ENCODE measurements at places on chromosomes 13 and 19.

DNA sequence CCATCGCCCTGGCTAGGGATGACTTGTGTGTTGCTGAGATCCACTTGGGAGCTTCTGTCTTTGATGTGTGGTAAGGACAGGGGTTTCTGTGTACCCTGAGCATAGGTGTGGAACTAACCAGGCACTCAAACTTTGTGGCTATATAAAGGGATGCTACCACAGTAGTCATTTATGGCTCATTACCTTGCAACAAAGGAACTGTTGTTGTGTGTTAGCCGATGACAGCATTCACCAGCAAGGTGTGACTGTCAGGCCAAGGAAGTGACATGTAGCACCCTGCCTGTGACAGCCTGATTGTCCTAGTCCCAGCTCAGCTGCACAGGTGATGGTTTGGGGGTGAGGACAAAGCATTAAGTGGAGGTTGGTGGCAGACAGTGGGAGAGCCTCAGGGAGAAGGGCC lies 73.6 kb downstream of the COG3 start:
- DNase-seq: no peak

- no peak for DNase-seq
Observed at GRCh38 chr13:110448230-110448629, 113.3 kb downstream of the RAB20 start.

DNA sequence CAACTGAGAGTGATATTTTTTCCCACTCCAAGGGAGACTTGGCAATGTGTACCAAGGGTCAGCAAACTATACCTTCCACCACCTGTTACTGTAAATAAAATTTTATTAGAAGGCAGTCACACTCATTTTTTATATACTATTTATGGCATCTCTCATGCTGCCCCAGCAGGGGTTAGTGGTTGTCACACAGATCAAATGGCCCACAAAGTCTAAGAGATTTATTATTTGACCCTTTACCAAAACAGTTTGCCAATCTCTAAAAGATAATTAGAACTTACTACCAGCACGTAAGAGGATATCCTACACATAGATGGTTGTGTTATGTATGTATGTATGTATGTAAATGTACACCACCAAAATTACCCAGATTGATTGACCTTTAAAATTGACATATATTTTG lies 185.1 kb downstream of the PRR20E start:
- DNase-seq: no peak

DNA sequence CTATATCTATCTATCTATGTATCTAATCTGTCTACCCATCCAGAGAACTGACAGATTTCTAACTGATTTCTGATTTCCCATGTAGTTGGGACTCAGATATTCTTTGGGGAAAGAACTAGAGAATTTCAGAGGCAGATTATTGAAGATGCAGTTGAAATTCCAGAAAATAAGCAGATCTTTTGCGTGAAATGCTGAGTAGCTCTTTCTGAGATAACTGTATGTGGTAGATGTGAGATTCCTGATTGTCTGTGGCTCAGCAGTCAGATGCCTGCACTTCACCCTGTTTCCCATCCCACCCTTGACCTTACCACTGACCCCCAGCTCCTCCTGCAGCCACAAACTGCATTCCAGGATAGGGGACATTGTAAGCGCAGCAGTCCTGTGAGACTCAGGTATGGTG lies 61.5 kb downstream of the DGKH start:
- DNase-seq: no peak

GRCh38 chr19:10258080-10258710 lies 6.2 kb downstream of the MRPL4 start:
- DNase-seq: no peak

- DNase-seq: no peak
Observed at GRCh38 chr13:112756511-112756966, 66.7 kb downstream of the ATP11A start.

GRCh38 chr13:112838842-112839117 lies 130.2 kb upstream of the MCF2L start:
- no peak for DNase-seq

DNA sequence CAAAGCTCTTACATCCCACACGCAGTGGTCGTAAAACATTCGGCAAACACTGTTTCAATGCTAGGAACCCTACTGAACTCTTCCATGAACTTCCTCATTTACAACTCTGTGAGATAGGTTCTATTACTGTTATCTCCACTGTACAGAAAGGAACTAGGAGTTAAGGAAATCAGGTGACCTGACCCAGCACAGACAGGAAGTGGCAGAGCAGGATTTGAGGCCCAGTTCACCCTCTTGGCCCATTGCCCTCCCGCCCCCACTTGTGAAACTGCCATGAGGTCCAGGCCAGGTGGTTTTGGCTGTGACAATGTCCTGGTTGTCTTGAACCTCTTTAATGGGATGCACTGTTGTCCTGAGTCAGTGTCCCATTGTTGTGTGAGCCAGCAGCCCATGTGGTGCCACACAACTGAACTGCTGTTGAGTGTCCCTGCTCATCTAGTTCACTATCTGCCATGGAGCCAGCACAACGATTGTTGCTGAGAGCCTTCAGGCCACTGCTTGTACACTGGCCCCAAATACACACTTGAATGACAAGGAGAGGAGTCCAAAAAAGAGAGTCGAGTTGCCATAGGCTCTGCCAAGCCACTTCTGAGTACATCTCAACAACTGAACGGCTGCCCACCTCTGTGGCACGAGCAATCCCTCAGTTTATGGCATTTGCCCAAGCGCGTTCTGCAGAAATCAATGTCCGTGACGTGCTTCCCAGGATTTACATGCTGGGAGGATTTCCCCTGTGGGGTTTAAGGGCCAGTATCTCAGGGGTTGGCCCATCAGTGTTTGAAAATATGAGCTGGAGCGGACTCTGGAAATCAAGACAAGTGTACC lies 484.6 kb downstream of the TSHZ3 start:
- DNase-seq: no peak

DNA sequence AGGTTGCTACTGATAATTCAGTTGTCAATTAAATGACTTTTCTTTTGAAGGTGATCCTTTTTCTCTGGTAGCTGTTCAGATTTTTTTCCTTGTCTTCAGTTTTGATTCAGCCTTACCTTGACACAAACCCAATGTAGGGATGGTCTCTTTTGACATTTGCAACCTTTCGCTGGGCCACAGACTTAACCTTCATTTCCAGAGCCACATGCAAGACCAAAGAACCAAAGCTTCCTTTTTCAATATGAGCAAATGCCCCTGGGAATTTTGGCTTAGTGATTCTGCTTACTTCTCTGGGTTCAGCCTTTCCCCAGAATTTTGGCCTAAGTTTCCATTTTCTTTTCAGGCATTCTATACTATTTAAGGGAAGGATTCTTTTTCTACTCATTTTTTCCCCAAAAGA lies 19.6 kb downstream of the SIGLEC5 start:
- no peak for DNase-seq

DNA sequence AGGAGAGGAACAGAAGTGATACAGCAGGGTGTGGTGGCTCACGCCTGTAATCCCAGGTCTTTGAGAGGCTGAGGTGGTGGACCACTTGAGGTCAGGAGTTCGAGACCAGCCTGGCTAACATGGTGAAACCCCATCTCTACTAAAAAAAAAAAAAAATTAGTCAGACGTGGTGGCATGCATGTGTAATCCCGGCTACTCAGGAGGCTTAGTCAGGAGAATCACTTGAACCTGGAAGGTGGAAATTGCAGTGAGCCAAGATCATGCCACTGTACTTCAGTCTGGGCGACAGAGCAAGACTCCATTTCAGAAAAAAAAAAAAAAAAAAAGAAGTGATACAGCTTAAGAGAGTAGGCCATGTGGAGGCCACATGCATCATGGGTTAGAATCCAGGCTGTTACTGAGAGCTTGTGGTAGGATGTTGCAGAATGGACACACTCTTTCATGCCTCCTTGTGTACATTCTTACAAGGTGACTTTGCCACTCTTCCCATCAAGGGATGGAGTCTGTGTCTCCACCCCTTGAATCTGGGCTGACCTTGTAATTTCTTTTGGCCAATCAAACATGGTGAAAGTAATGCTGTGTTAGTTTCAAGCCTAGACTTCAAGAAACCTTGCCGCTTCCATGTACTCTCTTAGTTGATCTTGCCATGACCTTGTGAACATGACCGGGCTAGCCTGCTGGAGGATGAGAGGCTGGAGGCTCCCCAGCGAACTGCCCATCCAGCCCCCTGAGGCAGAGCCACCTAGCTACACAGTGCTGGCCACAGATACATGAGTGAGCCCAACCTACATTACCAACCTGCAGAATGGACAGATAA lies 12.3 kb downstream of the FAM187B start:
- no peak for DNase-seq

GRCh38 chr13:75372517-75372916 lies 109.5 kb downstream of the TBC1D4 start:
- DNase-seq: peak; percentile 62

DNA sequence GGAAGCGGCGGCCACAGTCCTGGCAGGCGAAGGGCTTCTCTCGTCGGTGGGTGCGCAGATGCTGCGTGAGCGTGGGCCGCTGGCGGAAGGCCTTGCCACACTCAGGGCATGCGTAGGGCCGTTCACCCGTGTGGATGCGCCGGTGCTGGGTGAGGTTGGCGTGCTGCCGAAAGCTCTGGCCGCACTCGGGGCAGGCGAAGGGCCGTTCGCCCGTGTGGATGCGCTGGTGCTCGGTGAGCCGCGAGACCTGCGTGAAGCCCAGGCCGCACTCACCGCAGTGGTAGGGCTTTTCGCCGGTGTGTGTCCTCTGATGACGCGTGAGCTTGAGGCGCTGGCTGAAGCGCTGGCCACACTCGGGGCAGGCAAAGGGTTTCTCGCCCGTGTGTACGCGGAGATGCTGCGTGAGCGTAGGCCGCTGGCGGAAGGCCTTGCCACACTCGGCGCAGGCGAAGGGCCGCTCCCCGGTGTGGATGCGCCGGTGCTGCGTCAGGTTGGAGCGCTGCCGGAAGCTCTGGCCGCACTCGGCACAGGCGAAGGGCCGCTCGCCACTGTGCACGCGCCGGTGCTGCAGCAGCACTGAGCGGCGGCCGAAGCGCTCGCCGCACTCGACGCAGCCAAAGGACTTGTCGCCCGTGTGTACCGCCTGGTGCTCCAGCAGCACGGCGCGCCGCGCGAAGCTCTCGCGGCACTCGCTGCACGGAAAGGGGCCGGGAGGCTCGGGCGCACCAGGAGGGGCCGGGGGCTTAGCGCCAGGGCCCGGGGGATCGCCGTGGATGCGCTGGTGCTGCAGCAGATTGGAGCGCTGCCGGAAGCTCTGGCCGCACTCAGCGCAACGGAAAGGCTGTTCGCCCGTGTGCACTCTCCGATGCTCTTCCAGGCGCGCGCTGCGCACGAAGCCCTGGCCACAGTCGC lies 4.0 kb upstream of the UBE2M start:
- DNase-seq: no peak

GRCh38 chr13:86585835-86586234 lies 786.6 kb upstream of the SLITRK6 start:
- DNase-seq: no peak

DNA sequence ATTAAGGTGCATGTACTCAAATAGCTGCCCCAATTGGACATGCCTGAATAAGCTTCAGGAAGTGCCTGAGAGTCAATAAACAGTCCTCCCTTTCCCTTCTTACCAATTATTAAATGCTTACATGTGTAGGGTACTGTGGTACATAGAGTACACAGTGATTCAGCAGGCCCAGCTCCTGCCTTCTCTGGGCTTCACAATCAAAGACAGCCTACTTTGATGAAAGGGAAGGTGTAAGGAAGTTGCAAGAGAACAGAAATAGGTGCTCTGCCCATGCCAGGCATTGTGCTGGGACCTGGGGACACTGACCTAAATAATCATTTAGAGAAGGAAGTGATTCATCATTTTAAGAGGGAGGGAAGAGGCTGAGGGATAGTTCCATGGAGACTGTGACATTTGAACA lies 17.2 kb downstream of the FRY start:
- DNase-seq: no peak

DNA sequence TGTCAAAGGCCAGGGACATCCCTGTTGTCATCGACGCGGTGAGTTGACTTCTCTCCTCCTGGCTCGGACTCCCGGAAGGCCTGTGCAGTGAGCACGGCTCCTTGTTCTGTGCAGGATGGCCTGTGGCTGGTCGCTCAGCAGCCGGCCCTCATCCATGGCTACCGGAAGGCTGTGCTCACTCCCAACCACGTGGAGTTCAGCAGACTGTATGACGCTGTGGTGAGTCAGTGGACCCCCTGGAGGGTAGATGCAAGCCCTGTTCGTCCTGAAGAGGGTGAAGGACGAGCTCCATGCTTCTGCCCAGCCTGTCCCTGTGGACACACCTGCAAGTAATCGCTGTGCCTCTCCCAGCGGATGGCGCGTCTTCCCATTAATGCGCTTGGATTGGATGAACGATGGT lies 19.2 kb downstream of the NAXD start:
- no peak for DNase-seq

All from natural killer cell (primary cell).